ENCODE measurements at places on chromosomes 4 and X. TPM values are rescaled to one million over a fixed set of nuclear protein-coding genes. Genes with fewer than 3 reads are reported as not detected.

- DNase-seq, result no peak
Observed at GRCh38 chr4:23483320-23483960, 406.4 kb downstream of the PPARGC1A start.

DNA sequence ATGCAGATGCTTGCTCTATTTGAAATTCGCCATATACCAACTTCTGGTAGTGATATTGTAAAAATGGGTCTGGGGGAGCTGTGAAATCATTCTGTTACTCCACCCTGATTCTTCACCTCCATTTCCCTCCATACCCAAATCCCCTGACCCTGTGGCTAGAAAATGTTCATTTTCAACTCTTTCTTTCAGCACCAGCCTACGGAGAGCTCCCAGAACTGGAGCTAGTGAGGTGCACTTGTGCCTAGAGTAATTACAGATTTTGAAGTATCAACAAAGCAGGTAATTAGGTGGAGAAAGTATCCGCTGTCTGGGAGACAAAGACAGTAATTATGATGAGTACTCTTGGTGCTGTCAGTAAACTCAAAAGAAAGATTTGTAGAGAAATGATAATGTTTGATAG, 8.1 kb downstream of the ARHGAP36 start:
- DNase-seq, result no peak

DNA sequence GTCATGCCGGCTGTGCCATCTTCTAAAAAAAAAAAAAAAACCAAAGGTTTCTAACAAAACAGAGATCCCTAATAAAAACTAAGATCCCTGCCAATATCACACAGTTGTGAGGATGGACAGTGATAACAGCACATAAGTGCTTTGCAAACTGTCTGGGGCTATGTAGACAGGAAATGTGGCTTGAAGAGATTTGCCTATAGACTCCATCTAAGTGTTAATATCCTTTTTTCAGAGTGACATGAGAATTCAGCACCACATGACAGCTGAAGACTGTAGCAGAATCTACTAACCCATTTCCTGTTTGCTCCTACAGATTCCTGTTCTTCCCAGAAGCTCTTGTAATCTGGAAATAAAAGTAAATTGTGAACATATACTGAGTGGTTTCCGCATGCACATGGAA, 215.4 kb downstream of the KDR start:
- no peak for DNase-seq

- peak; percentile 61 for DNase-seq
Observed at GRCh38 chrX:135931644-135932487, 38.4 kb downstream of the SAGE1 start.

- DNase-seq, result peak; percentile 34
Observed at GRCh38 chr4:140851032-140851636, 94.9 kb upstream of the TBC1D9 start.

MAMLD1 gene
- 2.0 TPM for total RNA-seq

GRCh38 chr4:92387459-92388069, 83.8 kb downstream of the GRID2 start:
- no peak for DNase-seq

GRCh38 chrX:32778965-32779364, 432.4 kb downstream of the DMD start:
- no peak for DNase-seq

GRCh38 chr4:183362916-183363542, 40.8 kb upstream of the CLDN24 start:
- no peak for DNase-seq

XPNPEP2 gene
- 0.38 TPM for total RNA-seq

DNA sequence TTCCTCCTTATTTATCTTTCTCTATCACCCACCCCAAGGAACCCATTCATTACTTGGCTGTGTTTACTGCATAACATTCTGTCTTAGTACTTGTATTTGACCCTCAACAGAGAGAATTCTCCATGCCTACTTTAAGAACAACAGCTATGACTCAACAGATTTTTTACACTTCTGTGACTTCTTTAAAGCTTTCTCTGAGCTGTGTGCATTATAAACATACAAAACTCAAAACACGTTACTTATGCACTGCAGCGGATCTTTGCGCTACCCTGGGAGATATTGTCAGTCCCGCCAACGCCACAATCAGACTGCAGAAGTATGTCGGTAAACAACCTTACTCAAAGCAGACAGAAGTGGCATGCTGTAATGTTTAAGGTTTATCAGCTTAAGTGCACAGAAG, 35.1 kb downstream of the PRKX start:
- DNase-seq, result no peak

DNA sequence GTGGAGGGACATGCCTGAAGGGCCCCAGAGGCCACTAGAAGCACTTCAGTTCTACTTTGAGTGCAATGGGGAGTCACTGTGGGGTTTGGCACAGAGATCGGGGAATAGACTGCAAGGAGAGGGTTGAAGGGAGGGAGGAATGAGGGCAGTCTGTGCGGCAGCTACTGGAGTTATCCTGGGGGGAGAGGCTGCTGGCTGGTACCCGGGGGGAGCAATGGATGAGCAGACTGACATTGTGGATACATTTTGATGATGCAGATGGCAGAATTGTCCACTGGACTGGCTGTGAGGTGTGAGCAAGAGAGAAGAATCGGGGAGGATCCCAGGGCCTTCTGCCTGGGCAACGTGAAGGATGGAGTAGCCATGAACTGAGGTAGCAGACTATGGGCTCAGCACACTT, 2.8 kb upstream of the MAMLD1 start:
- no peak for DNase-seq

DNA sequence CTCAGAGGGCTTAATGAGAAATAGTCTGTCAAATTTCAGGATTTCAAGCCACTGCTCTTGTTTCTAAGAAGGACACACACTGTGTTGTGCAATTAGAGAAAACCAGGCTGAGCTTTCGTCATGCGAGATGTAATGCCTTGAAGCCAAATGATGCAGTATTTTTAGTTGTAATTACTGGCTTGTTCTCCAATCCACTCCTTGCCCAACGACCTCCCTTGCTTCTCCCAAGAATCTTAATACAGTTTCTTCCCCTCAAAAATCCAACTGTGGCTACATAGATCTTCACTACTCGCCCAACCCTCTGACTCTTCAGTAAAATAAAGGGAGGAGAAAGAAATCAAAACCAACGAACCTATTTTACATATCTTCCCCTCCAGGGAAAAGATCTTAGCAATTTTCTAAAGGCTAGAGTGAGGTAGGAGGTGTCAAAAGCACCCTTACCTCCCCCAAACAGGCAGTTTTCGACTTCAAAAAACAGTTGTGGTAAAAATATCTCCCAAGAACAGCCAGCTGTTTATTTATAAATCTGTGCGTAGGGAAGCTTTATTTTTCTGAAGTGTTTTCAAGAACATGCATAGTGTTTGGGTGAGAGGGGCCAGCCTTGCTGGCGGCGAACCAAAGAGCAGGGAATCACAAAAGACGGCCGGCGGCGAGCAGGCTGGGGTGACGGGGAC, 68.7 kb downstream of the MGST2 start:
- no peak for DNase-seq

GRCh38 chr4:124104101-124104500, 608.4 kb downstream of the ANKRD50 start:
- no peak for DNase-seq

DNA sequence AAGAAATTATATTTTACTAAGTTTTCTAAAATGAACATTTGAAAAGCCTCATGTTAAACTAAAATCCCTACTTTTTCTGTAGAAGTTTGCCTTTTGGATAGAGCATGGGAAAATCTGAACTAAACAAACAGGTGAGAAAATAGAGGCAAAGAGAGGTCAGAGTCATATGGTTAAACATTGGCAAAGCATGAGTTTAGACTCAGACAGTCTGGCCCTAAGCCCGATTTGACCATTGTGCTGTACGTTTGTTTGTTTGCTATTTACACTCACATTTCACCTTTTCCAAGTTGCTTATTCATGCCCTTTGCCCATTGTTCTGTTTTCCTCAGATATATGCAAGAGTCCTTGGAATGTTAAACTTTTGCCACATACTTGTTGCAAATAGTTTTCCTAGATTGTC, 85.4 kb downstream of the TIGD2 start:
- no peak for DNase-seq

GRCh38 chrX:123513585-123514278, 219.1 kb downstream of the THOC2 start:
- no peak for DNase-seq

GRCh38 chr4:81997313-81997712, 376.5 kb downstream of the HNRNPD start:
- no peak for DNase-seq

GRCh38 chrX:331825-332495, 13.4 kb upstream of the GTPBP6 start:
- DNase-seq, result no peak

PFKFB1 gene
- total RNA-seq, result 0.92 TPM

All from activated CD8-positive, alpha-beta T cell treated with anti-CD3 and anti-CD28 coated beads for 36 hours (primary cell).